ENCODE measurements at places on chromosomes 7 and 10.

DNA sequence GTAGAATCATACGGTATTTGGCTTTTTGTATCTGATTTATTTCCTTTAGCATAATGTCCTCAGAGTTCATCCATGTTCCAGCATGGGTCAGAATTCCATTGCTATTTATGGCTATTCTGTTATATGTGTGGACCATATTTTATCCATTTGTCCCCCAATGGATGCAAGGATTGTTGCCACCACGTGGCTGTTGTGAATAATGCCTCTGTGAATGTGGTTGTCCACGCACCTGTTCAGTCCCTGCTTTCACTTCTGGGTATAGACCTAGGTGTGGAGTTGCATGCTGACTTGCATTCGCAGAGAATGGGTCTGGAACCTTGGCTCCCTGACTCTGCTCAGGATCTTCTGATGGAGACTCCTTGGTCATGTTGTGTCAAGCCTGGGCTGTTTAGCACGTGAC is 199.9 kb downstream of the CAMK1D start:
- no peak for DNase-seq

GRCh38 chr10:33773886-33774480 is 439.5 kb upstream of the NRP1 start:
- DNase-seq = no peak

GRCh38 chr7:130844811-130845580 is 111.0 kb upstream of the KLF14 start:
- no peak for DNase-seq

GRCh38 chr10:1646332-1646731 is 91.0 kb downstream of the ADARB2 start:
- DNase-seq = no peak

- no peak for DNase-seq
These were observed 174.0 kb upstream of the KCTD7 start for GRCh38 chr7:66454600-66455225.

- no peak for DNase-seq
These were observed 242.5 kb downstream of the VTI1A start for GRCh38 chr10:112689327-112690072.

DNA sequence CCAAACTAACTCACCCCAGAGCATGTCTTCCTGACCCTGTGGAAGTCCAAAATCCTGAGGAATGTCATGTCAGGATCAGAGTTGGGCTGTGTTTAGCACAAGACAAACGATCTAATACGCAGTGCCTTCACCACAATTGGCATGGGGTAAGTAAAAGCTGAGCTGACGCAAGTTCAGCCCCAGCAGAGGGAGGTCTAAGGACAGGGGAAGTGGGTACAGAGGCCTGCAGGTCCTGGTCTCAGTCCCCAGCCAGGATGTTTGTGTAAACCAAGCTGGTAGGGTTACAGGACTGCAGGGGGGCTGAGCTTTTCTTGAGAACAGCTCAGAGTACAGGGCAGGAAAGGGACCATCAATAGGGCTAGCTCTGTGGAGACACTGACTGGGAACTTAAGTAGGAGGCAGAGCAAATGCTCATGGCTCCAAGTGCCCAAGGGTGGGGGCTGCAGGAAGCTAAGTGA is 5.3 kb upstream of the KCNIP2 start:
- DNase-seq = no peak

DNA sequence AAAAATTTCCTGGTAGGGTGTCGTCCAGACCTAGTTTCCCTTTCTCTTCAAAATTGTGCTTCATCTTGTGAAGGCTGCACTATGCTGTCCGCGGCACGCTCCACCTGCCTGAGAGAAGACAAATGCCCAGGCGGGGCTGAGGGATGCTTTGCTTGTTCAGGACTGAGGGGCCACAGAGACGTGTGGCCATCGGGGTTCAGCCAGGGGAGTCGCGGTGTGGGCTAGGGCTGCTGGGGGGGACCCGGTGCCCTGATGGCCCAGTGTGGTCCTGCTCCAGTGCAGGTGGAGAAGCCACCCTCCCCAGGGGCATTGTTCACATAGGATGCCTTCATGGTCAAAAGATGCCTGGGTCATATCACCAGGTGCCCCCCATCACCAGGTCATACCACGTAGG is 107.8 kb upstream of the SHH start:
- no peak for DNase-seq

DNA sequence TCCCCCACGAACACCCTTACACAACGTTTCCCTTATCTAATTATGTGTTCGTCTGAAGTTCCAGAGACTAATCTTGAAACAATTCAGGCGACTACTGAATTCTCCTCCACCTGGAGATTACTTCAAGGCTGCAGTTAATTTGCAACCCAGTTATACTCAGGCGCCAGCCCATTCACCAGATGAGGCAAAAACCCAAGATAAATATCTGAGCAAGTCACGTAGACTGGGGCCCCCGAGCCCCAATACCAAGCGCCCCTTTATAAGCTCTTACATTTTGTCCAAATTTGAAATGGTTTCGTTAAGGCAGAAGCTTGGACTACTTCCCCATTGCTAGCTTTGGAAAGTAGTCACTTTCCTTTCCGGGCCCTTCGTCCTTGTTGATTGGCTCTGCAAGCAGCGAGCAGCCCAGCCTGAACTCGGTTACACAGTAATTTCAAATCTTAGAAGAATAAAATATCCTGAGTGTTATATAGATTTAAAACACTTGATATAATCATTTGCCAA is 1.2 kb downstream of the TPK1 start:
- peak; percentile 30 for DNase-seq

- no peak for DNase-seq
These were observed 127.8 kb downstream of the HDAC9 start for GRCh38 chr7:18623389-18623788.

DNA sequence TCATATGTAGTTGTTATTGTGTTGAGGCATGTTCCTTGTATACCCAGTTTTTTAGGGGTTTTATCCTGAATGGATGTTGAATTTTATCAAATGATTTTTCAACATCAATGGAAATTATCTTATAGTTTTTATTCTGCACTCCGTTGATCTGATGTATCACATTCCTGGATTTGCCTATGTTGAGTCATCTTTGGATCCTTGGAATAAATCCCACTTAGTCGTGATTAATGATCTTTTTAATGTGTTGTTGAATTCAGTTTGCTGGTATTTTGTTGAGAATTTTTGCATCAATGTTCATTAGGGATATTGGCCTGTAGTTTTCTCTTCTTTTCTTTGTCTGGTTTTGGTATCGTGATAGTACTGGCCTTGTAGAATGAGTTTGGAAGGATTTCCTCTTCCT is 648.6 kb upstream of the GRM3 start:
- no peak for DNase-seq

DNA sequence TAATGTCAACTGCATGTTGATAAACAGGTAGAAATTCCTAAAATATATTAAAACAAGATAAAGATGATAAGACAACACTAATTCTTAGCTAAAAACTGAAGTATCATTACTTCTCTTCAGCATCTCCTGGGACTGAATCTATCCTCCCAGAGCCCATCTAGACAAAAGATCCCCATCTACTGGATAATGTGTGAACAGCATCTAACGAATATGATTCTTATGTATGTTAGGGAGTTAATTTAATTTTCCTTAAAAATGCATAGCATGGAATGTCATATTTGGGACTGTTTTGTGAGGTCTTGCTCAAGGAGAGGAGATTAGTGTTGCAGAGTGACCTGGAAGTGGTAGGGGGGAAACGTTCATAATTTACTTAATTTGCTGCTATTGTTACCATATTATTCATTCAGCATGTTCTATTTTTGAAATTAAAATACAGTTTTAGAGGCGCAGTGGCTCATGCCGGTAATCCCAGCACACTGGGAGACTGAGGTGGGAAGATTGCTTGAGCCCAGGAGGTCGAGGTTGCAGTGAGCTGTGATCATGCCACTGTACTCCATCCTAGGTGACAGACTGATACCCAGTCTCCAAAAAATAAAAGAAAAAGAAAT is 305.1 kb upstream of the CSTF2T start:
- DNase-seq = no peak

- no peak for DNase-seq
These were observed 19.4 kb downstream of the ACSL5 start for GRCh38 chr10:112393341-112393740.

DNA sequence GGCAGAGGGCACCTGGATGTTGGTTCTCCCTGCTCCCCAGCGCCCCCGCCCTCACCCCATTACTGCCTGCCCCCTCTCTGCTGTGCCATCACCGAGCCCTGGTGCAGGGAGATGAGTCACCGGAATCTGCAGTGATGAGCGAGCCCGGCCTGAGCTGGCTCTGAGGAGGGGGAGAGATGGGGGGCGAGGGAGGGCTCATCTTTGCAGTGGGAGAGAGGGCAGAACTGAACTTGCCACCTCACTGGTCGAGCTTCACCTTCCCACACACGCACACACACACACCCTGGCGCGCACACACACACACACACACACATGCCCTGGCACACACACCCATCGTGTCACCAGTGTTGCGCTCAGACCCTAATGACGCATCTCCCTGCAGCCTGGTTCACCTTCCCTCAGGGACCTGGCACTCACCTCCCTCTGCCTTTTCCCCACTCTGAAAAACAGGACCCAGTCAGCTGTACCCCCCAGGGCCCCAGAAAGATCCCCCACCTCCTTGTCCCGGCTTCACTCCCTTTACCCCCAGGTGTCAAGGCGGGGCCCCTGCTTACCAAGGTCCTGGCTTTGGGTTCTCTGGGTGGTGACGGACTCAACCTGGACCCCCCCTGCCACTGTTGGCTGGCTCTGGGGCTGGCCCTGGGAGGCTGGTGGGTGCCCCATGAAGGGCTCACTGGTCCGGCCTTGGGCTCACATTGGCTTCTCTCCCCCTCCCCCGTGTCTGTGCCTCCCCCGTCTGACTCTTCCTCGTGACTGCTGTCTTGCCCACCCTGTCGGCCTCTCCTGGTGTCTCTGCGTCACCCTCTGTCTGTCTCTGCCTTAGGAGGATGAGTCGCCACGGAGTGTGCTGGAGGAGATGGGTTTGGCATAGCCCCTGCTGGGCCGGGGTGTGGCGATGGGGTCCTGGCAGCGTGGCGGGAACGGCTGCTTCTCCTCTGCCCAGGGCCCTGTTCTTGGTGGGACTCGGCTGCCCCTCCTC is 5.4 kb downstream of the VGF start:
- DNase-seq = no peak

DNA sequence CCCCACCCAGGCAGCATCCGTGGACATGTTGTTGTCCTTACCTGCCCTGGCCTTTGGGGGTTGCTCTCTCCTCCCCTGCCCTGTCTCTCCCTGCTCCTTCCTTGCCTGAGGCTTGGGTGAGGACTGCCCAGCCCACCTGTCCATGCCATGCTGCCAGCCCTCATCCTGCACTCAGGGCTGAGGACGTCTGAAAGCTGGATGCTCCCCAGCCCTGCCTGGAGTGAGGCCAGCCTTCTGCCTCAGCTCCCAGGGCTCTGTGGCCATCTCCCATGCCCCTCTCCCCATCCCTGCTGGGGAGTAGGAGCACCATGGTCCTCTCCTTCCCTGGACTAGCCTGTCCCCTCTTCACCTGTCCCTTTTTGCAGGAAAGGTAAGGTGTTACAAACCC is 68.4 kb downstream of the RAMP3 start:
- DNase-seq = no peak

DNA sequence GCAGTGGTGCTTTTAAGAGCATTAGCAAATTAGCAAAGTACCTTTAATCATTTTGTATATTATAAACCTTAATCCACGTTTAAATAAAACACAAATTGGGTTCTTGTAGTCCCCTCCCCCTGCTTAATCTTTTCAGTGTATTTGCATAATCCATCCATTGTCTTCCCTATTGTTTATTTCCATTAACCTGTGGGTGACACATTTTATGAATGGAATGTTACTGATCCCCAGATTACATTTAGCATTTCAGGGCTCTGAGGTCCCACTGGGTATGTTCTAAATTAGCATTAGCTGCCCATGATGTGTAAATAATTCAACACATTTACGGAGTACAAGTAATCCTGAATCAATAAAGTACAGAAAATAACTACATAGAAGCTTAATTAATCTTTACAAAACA is 138.4 kb upstream of the FEZF1 start:
- no peak for DNase-seq

DNA sequence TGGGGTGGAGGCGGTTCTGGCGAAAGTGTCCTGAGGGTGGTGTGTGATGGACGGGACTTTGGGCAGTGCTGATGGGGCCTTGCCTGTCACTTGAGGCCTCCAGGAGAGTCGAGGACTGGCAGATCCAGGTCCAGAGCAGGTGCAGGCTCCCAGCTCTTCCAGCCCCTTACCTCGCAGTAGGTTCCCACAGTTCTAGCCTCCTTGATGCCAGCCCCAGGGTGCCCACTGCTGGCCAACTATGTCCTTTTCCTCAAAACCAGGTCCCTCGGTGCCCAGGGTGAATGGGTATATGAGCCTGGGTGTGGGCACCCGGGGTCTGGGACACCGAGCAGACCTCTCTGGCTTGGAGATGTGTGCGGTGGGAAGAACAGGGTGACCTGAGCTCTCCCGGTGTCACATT is 8.3 kb downstream of the FAM20C start:
- no peak for DNase-seq

DNA sequence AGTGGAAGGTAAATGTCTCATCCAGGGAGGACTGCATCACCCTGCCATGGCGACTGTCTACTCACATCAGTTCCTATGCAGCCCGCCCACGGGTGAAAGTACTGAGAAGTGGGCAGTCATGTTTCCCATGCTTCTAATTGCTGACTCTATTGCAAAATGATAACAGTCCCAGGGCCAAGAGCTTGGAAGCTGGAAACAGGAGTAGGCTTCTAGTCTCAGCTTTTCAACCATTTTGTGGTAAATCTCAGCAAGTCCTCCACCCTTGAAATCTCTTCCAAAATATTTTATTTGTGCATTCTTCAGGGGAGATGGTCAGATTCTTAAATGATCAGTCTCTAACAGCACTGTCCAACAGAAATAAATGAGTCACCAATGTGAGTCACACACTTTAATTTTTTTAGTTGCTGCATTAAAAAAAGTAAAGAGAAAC is 48.1 kb upstream of the TARP start:
- no peak for DNase-seq

- no peak for DNase-seq
These were observed 25.3 kb upstream of the FOXL3 start for GRCh38 chr7:264541-265191.

DNA sequence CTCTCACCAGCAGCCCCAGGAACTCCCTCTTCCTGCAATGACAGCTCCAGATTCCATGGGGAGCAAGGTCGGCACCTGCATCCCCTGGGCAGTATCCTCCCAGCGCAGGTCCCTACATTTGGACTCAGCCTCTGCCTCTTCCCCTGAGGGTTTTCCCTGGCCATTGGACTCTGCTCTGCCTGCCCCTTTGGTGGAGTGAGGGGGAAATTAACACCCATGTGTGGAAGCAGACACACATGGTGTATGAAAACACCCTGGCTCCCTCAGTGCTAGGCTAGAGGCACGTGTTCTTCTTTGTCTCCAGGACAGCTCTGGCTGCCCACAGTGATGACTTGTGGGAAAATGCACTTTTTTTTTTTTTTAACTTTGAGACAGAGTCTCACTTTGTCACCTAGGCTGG is 8.4 kb downstream of the PRF1 start:
- DNase-seq = no peak

- DNase-seq = peak; percentile 11
These were observed 151.8 kb downstream of the SFMBT2 start for GRCh38 chr10:7258948-7259523.

GRCh38 chr7:84811362-84811761 is 375.5 kb downstream of the SEMA3D start:
- DNase-seq = no peak

All from activated CD4-positive, CD25-positive, alpha-beta regulatory T cell treated with anti-CD3 and anti-CD28 coated beads, Interleukin-2, amount 50 U/mL, for 16 hours (primary cell).